PC-3 (cell line): ENCODE measurements at places on chromosomes 3 and 15. TPM values are rescaled to one million over a fixed set of nuclear protein-coding genes. Genes with fewer than 3 reads are reported as not detected.

Gene GPR149
- total RNA-seq: not detected in 2 replicates

DNA sequence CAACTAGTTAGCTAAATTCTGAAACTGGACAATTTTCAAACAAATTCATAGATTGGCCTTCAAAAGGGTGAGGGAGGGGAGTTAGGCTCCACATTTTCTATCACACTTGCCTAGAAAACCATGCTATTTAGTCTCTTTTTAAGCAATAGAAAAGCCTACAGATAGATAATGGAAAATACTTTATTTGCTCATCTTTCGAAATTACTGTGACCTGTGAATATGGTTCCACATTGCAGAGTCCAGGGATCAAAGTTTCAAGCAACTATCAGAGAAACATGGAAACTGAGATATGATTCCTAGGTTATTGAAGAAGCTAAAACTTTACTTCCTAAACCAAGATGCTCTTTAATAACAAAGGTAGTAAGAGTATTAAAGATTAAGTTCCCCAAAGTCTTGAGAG lies 176.6 kb upstream of the NECTIN3 start:
- DNase-seq: no peak

Gene MAGEL2
- not detected in 2 replicates for total RNA-seq

DNA sequence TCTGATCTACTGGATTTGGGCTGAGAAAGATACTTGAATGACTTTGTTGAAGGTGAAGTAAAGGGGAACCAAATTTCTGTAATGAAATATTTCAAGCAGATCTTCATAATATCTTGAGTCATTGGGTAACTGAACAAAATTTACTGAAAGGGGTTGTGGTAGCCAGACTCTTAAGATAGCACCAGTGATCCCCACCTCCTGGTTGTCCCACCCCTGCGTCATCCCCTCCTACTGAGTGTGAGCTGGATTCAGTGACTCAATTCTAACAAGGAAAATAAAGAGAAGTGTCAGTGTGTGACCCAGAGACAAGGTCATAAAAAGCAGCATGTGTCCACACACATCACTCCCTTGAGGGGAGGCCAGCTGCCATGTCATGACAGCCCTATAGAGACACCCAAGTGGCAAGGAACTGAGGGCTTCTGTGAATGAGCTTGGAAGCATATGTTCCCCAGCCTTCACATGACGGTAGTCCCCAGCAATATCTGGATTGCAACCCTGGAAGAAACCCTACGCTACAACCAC lies 107.1 kb downstream of the MECOM start:
- DNase-seq: no peak

GRCh38 chr3:55661141-55661540 lies 174.0 kb upstream of the WNT5A start:
- no peak for DNase-seq

DNA sequence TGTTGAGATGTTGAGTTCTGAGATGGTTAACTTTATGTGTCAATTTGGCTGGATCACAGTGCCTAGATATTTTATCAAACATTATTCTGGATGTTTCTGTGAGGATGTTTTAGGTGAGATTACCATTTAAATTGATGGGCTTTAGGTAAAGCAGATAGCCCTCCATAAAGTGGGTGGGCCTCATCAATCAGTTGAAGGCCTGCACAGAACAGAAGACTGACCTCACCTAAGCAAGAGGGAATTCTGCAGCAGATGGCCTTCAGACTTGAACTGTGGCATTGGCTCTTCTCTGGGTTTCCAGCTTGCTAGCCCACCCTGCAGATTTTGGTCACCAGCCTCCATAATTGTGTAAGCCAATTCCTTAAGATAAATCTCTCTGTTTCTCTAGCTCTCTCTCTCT lies 260.4 kb upstream of the VEPH1 start:
- DNase-seq: no peak

DNA sequence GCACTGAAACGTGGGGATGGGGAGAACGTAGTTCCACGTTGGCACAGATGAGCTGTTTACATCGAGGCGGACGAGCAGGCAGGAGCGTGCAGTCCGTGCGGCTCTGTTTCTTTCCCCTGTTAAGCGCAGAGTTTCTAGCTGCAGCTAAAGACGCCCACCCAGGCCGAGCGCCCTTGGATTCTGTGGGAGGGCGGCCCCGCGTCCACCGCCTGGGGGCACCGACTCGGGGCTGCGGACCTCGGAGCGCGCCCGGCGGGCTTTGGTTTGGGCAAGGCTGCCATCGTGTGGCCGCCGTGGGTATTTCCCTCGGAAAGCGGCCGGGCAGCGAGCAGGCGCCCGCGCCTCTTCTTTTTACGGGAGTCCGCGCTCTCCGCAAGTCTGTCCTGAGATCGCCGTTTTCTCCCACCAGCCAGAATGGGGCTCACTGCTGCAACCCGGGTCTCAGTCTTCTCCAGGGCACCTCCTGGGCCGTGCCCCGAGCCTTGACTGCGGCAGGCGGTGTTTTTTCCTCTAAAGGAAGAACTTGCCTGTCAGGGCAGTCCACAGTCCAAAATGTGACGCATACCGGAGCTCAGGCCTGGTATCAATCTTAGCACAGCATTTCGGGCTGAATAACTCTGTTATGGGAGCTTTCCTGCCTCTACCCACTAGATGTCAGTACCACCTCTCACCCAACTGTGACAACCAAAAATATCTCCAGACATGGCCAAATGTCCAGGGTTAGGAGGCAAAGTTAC lies 219.9 kb upstream of the IGF1R start:
- peak; percentile 72 for DNase-seq

DNA sequence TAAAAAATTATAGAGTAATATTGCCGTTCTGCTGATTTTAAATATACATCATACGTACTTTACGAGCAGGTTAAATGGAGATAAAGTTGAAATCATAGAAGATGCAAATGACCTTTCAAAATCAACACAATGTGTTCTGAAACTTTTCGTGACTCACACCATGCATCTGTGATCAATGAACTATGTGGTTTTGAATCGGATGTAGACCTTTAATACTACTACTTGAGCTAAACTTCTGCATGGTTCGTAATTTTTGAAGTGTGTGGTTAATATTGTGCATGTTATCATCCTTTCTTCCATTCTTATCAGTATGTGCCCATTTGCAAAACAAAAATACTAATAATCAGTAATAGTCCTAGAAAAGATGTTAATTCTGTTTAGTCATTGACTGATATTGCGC lies 58.9 kb downstream of the GASK1A start:
- no peak for DNase-seq

DNA sequence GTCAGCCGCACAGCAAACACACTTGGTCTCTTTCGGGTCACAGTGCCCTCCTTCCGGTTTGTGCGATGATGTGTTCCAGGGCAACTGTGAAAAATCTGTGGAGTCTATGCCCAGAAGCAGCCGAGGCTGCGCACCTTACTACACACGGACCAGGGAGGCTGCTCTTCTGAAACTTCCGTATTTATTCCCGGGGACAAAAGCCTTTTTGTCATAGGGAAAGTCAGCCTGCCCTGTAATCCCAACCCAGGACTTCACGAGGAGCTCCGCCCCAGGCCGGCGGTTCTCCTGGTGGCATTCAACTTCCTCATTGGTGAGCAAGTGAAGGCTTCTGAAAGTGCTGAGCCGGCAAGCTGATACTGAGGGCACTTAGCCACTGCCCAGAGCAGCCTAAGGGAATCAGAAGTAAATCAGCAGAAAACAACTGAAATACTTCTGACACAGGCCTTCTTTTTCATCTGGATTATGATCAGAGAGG lies 126.5 kb downstream of the FMN1 start:
- DNase-seq: peak; percentile 71

DNA sequence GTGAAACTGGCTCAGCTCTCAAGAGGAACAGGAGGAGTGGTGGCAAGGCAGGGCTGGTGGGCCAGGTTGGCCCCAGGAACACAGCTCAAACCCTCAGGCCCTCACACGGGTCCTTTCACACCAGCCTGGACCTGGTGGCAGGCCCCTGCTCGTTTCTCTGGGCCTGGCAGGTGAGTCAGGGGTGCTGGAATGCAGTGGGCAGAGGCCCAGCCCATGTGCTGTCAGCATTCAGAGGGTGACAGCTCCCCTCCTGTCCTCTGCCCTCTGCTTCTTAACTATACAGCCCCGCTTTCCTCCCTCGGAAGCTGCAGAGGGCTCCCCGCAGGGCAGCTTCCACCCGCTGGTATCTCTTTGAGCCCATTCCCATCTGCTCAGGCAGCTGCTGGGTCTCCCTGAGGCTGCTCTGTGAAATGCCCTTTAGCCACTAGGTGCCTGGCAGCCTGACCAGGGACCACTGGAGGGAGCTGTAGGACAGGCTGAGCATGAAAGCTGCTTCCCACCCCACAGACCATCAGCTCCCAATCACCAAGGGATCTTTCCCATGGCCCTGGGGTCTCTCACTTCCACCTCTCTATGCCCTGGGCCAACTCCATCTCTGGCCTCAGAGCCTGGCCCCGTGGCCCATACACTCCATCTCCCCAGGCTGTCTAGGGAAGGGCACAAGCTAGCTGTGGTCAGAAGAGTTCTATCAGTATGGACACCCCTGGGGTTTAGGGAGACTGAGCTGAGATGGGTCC lies 24.8 kb downstream of the SHF start:
- peak; percentile 84 for DNase-seq

DNA sequence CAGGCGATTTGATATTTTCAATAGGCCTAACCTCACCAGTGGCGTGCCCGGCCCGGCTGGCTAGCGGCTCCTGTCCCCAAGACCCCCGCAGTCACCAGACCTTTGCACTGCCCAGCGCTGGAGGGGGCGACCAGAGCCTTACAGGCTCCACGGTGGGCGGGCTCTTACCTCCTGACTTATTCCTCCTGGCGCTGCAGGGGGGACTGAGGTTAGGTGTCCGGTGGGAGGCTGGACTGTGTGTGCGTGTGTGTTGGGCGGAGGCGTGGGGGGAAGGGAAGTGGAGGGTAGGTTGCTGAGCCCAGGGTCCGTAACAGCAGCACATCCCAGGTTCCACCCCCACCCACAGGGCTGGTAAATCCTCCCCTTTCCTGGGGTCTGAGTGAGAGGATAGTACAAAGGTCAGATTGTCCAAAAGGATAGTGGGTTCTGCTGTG lies 27.5 kb upstream of the THRB start:
- DNase-seq: no peak

Gene CCDC39
- 0.04 TPM in 1 of 2 replicates, not detected in the other for total RNA-seq

GRCh38 chr3:31147550-31147949 lies 253.1 kb upstream of the GADL1 start:
- DNase-seq: no peak

Gene DNAH12
- 0.07 TPM in 1 of 2 replicates, not detected in the other for total RNA-seq

- DNase-seq: no peak
Observed at GRCh38 chr15:67013696-67014095, 51.7 kb upstream of the SMAD3 start.

Gene UPK1B
- 0.04 TPM in 1 of 2 replicates, not detected in the other for total RNA-seq

GRCh38 chr3:119841808-119842471 lies 60.0 kb downstream of the NR1I2 start:
- DNase-seq: peak; percentile 27

DNA sequence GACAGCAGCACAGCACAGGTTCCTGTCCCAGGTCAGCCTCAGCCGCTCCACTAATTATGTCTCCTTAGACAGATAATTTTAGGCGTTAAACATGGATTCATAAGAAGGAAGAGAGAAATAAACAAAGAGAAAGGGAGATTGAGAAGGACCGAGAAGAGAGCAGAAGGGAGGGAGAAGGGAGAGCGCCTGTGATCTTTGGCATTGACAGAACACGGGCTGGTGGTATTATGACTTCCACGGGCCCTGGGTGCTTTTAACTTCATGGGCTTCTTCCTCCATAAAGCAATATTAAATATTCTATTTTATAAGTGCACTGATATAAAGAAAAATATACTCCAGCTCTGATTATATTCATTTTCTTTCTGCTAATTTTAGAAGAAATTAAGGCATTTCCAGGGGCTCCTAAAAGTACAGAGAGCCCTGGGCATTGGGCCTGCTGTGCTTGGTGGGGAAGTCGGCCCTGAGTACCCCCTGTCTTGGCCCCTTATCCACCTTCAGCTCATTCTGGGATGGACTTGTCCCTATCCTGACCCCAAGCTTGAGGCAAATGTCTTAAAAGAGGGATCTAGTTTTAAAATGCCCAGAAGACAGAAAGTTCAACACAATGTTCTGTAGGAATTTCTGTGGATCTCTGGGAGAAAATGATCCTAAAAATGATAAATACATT lies 135.3 kb downstream of the MEX3B start:
- DNase-seq: no peak

GRCh38 chr3:71005702-71006321 lies 577.7 kb downstream of the FOXP1 start:
- no peak for DNase-seq

DNA sequence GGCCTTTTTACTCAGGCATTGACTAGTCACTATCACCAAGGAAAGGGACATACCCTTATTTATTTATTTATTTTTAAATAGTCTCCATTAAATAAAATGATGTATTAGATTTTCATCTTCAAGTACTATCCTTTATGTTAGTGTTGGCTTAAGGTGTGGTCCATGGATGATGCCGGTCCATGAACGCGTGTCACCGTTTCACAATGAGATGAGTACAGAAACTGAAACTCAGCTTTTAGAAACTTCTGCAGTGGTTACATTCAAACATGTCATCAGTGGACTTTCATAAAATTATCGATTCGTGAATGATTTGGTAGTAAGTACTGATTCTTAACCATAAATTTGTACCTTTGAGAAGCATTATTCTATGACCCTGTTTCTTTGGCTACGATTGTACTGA lies 166.6 kb downstream of the SATB1 start:
- DNase-seq: no peak

Gene TMC3
- not detected in 2 replicates for total RNA-seq

DNA sequence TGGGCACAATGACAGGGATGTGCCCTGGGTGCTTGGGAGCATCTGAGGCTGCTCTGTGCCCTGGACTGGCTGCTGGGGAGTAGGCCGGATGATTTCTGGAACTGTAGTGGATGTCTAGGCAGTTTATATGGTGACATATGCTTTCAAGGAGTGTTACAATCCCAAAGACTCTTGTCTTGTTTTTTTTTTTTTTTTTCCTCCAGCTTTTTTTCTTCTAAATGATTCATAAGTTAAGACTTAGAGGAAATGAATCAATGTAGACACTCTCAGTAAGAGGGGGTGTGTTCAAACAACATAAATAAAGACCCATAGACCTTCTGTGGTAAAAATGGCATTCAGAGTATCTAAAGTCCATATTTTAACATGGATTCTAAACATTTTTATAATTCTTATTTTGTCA lies 706.1 kb upstream of the GOLIM4 start:
- peak; percentile 76 for DNase-seq

- peak; percentile 65 for DNase-seq
Observed at GRCh38 chr3:53109891-53110771, 20.1 kb downstream of the RFT1 start.

Gene MYRIP
- total RNA-seq: not detected in 2 replicates

DNA sequence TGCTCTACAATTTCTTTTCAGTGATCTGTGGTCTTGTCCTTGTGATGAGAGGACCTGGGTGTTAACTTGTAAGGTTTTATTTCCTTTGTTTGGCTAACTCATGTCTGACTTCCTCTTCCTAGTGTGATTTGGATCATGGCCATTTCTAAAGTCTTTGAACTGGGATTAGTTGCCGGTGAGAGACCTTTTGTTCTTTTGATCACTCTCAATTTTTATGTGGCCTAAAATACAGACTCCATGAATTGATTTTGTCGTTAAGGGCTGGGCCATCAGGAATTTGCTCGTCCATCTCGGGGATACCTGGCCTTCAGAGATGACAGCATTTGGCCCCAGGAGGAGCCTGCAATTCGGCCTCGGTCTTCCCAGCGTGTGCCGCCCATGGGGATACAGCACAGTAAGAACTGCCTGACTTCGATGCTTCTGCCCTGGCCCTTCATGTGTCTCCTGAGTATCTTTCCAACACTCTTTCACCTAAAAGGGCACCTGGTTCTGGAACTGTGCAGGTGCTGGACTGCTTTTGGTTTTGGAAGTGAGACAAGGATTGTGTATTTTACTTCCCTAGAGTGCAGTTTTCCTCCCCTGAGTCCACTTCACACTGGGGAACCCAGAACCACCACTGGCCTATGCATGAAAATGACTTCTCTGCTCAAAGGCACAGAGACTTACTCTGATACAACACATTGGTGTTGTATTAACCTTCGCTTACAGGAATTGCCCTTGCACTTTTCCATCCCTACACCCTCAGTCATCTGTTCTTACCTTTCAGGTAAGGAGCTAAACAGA lies 13.1 kb upstream of the LRRC2 start:
- no peak for DNase-seq
